ENCODE measurements at places on chromosomes 3 and 15. TPM values are rescaled to one million over a fixed set of nuclear protein-coding genes. Genes with fewer than 3 reads are reported as not detected.

- DNase-seq: no peak
Measured at GRCh38 chr15:36590838-36591237, 11.4 kb downstream of the CDIN1 start.

DNA sequence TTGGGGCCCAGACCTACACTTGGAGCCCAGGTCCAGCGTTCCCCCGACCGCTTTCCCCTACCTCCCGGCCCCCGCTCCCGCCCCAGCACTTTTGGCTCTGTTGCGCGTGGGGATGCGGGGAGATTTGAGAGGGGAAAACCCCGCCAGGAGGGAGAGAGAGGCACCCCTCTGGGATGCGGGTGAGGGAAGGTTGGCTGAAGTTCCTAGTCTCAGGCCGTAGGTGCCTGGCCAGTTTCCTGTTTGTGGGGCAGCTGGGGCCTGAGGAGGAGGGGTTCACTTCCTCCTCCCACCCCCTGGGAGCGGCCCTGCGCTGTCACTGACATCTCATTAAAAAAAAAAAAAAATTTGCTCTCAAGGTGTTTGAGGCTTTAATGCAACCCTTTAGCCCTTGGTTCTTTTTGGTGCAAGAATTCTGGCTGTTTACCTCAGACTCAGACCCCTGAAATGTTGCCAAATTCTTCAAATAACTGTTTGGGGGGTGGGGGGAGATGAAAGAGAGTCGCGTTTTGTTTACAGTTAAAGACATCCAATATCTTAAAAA lies 2.6 kb downstream of the FAM43A start:
- DNase-seq: peak; percentile 85

DNA sequence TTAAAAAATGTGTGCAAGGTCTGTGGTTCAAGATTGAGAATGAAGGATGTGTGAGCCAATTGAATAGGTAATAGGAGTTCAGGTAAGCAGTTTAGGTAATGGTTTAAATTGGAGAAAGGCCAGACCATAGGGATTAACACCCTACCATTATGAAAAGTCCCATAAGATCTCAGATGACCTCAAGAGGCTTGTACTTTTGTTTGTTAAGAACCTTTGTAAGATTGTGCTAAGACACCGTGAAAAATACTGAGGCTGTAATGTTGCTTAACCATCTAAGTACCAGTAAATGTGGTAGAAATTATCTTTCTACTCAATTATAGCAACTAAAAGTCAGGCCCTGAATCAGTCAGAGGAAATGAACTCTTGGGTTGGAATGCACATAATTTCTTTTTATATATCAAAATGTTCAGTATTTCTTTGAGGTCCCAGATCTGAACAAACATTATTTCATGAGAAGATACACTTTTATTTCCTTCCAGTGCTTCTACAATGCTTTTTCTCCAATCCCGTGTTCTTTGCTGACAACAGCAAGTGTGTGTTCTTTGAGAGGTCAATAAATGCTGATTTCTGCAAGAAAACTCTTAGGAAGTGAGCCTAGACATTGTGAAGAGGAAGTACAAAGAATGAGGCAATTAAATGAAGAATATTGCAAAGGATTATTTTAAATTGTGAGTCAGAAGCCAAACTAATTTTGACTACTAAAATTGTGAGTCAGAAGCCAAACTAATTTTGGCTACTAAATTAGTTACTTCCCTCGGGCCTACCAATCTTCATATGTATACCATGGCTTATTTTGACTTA lies 66.4 kb downstream of the TCF12 start:
- no peak for DNase-seq

- DNase-seq: peak; percentile 17
Measured at GRCh38 chr3:138686771-138687221, 78.2 kb downstream of the FAIM start.

The MUC13 gene
- total RNA-seq: not detected

DNA sequence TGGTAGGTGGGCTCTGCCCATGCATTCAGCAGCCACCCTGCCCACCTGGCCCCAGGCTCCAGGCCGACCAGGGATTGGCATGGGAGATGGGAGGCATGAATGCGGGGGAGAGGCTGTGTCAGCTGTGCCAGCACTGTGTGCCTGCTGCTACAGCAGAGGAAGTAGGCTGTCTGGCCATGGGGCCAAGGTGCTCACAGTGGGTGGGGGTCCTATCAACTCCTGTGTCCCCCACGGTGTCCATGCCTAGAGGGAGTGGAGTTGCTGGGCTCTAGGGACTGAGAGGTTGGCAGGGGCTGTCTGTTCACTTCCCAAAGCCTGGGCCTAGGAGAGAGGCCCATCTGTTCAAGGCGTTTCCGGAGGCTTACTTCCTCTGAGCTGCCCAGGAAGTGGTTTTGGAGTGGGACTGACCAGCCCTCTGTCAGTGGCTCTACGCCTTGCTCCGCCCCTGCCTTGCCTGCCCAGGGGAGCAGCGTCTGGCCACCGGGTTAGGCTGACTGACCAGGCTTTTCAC lies 5.8 kb downstream of the PRKCD start:
- DNase-seq: no peak

DNA sequence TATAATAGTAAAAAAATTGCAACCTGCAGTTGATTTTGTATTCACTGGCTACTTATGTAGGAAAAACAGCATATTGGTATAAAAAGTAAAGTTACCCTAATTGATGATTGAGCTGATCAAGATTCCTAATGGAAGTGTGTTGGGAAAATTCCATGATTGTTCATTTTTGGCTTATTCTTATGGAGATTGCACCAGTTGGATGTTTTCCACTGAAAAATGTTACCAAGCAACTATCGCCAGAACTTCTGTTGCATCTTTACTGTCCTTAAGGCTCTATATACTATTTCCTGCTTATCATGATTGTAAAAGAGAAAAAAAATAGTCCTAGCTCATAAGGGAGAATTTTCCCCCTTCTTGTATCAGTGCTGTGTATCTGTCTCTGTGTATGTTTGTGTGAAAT lies 48.6 kb downstream of the SLC25A26 start:
- no peak for DNase-seq

The CFAP20DC gene
- 0.83 TPM for total RNA-seq

GRCh38 chr3:33196538-33196937 lies 22.1 kb downstream of the SUSD5 start:
- no peak for DNase-seq

DNA sequence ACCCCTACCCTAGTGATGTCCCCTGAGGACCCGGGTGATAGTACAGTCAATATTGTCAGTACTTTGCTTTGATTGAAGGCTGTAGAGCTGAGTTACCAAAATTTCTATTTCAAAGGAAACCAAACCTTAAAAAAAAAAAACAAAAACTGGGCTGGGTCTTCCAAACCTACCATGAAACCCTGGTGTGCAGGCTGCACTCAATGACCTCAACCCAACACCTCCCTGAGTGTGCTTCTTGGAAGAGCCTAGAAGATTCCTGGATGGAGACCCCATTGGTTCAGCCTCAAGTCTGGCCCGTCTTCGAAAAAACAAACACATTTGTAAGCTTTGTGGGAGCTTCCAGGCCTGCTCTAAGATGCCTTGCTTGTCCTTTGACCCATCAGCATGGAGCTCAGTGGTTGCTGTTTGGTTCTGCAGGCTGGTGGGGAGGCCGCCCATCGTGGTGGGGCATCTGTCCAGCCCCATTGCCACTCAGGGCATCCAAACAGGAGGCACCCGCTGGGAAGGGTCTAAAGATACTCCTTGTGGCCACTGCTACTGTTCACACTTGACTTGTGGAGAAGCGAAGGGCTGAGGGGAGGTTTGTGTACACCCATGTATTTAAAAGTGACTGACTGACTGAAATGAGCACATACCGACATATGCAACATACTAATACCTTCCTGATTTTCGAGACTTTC lies 32.2 kb downstream of the CRTAP start:
- DNase-seq: no peak

DNA sequence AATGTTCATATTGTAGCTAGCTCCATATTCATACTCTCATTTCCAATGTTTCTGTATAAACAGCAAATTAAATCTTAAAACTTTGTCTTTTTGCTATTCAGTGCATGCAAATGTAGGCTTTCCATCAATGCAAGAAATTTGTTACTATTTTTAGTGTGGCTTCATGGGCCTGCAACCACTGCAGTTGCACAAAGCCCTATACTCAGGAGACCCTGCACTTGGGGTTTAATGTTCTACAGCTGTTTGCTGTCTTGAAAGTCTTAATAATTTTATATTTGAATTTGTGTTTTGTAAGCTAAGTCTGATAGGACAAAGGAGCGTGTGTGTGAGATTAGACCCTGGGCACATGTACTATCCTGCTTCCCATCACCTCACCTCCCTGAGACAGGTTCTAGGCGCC lies 9.6 kb downstream of the PYDC2 start:
- no peak for DNase-seq

GRCh38 chr15:50686469-50687301 lies at the start of gene TRPM7:
Gene TRPM7, minus strand, starts transcription at chr15:50686797. Its CDS starts 264 bp downstream, at chr15:50686533.
- peak; percentile 97 for DNase-seq

DNA sequence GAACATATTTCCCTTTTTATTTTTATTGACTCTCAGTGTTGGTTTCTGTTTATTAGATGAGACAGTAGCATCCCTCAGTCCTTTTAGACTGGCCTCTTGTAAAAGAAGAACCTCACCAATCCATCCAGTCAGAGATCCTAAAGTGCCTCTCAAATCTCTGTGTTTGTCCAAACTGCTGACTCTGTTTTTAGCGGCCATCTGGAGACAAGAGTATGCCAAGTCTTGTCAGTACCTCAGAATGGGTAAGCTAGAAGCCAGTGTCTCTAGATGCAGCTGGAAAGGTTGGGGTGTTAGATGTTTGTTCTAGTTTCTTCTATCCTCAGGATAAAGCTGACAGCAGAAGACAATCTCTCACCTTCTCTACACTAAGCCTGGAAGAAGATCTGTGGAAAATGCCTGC lies 537.7 kb upstream of the ZNF385D start:
- DNase-seq: no peak

GRCh38 chr3:27094721-27095120 lies 274.5 kb downstream of the NEK10 start:
- DNase-seq: no peak

- DNase-seq: peak; percentile 25
Measured at GRCh38 chr3:136819392-136819730, 435 bp downstream of the SLC35G2 start.

DNA sequence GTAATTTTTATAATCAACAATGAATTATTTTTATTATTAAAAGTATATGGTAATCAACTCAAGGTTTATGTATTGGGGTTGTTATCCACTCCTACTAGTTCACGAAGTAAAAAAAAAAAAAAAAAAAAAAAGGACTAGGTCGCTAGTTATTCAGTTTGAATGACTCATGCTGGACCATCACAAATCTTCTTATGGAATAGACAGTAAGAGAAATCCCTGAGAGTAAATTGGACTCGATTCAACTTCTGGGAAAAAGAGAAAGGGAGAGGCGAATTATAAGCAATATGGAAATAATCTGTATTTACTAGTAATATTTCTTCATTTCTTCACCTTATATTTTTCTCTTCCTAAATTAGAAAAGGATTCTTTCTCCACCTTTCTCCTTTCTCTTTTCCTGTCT lies 2.0 kb downstream of the MYEF2 start:
- no peak for DNase-seq

The TAGLN3 gene
- total RNA-seq: not detected

DNA sequence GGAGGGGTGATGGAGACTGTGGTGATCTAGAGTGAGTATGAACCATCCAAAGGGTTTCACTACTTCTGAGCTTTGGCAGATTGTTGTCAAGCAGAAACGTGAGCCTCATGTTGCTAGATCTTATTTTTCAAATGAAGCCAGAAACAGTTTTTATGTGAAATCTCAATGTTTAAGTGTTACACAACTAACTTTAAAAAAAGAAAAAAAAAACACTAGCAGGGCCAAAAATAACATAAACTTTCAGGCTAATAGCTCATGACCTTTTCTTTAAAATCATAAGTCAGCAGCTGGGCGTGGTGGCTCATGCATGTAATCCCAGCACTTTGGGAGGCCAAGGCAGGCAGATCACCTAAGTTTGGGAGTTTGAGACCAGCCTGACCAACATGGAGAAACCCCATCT lies 2.1 kb upstream of the HTR3D start:
- DNase-seq: no peak

The MASP1 gene
- not detected for total RNA-seq

The UCN2 gene
- total RNA-seq: not detected

DNA sequence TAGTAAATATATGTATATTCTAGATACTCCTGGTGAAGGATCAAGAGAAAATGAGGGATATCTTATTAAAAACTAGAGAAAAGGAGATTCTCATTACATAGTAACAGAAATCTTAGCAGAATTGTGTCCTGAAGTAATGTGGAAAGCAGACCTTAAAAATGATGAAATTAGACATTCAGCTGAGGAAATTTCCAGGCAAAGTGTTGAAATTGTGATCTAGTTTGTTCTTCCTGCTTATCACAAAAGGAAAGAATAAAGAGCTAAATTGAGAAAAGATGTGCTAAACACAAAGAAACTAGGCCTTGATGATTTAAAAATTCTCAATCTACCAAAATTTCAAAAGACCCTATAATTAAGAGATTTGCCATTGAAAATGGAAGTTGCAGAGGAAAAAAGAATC lies 362.6 kb upstream of the PLSCR5 start:
- DNase-seq: no peak

DNA sequence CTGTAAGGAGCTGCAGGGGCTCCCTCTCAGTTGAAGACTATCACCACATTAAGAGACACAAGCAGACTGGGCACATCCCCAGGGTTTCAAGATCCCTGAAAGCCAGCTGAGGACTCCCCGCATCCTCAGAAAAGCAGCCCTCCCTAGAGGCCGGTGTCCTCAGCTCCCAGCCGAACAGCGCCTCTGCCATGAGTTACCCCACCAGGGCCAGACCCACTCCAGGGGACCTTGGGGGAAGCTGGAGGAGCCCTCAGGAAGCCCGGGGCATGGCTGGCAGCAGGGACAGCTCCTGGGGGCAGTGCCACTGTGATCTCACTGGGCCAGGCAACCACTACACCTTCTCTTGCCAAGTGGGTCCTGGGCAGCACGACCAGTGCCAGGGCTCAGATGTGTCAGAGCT lies 8.1 kb downstream of the KLF15 start:
- DNase-seq: no peak

- DNase-seq: peak; percentile 57
Measured at GRCh38 chr15:64507293-64507802, 47.0 kb downstream of the ZNF609 start.

DNA sequence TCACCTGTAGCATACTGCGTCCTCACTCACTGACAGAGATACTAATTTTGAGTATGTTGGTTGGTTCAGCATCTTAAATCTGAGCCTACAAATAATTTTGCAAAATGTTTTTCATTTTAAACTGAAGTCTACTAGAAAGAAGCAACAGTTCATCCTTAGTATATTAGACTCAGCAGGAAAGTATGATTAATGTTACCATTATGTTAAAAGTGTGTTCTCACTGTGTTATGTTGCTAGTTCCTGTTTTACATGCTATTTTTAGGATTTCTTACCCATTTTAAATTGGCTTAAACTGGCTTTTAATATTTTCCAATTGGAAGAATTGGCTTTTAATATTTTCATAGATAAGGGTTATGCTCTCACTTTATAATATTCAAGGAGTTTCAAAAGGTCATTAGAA lies 25.7 kb downstream of the ACKR4 start:
- DNase-seq: no peak

DNA sequence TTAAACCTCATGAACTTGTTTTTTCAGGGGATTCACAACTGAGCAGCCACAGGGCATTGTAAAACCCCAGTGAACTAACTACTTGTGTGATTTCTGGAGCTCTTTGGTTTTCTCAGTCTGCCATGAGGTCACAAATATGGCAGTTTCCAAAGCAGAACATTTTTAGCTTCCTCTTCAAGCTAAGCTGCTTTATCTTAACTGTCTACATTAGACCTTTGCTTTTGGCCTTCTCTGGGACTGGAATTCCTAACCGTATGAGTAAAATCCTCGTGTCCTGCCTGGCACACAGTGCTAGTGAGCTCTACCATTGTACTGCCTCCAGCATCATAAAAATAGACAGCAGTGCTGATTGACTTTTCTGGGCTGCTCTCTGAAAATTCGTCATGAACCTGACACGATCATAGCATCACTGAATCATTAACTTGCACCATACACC lies 22.1 kb downstream of the CDIN1 start:
- no peak for DNase-seq

The WNT5A gene
- total RNA-seq: not detected
